CD8-positive, alpha-beta memory T cell (primary cell): ENCODE measurements at places on chromosomes 3 and 15. TPM values are rescaled to one million over a fixed set of nuclear protein-coding genes. Genes with fewer than 3 reads are reported as not detected.

- no peaks in the 10 kb centered on the region for H3K27me3 ChIP-seq
- no peaks in the 10 kb centered on the region for H3K36me3 ChIP-seq
- DNase-seq, result no peak
- H3K27ac ChIP-seq, result no peak overlapping the region
- H3K4me3 ChIP-seq, result no peak overlapping the region
Measured at GRCh38 chr15:99109555-99110021, 4.7 kb downstream of the SYNM start.

- H3K27me3 ChIP-seq, result no peaks in the 10 kb centered on the region
- no peak overlapping the region for H3K4me3 ChIP-seq
- no peak overlapping the region for H3K27ac ChIP-seq
- no peak for DNase-seq
- H3K36me3 ChIP-seq, result no peaks in the 10 kb centered on the region
Measured at GRCh38 chr3:114841515-114841914, 305.6 kb downstream of the ZBTB20 start.

GRCh38 chr3:184077881-184078280 lies 19.0 kb upstream of the HTR3E start:
- DNase-seq, result no peak
- H3K4me3 ChIP-seq, result no peak overlapping the region
- no peaks in the 10 kb centered on the region for H3K27me3 ChIP-seq
- no peaks in the 10 kb centered on the region for H3K4me1 ChIP-seq
- H3K36me3 ChIP-seq, result no peaks in the 10 kb centered on the region
- no peak overlapping the region for H3K27ac ChIP-seq

DNA sequence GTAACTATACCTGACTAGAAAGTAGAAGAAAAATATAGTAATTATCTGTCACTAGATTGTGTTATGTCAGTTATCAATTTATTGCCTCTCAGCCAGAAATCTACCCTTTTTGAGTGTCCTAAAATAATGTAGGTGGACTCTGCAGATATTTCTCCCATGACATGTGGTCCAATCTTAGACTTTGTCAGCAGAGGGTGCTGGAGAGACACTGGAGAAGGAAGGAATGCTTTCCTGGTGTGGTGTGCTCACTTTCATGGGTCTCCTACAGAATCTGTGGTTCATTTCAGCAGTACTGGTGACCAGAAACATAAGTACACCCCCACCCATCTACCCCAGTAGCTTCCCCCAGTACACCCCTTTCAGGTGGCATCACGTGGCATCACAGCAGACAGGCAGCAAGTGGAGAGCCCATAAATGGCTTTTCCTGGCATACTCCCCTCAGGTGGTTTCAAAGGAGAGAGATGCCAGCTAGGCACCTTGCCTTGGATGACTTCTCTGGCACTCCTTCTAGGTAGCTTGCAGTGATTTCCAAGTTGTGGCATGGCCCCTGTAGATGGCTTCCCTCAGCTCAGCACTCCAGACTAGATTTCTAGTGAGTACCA lies 114.7 kb downstream of the GADL1 start:
- DNase-seq, result no peak
- H3K36me3 ChIP-seq, result no peaks in the 10 kb centered on the region
- no peak overlapping the region for H3K4me3 ChIP-seq
- no peaks in the 10 kb centered on the region for H3K4me1 ChIP-seq

- no peak overlapping the region for H3K4me3 ChIP-seq
- H3K36me3 ChIP-seq, result no peaks in the 10 kb centered on the region
- H3K27me3 ChIP-seq, result no peaks in the 10 kb centered on the region
- H3K4me1 ChIP-seq, result peaks cover 54% of the 10 kb centered on the region
- no peak overlapping the region for H3K27ac ChIP-seq
- no peak for DNase-seq
Measured at GRCh38 chr15:81281766-81282605, 42.0 kb downstream of the STARD5 start.

GRCh38 chr3:58482917-58483636 lies 8.8 kb upstream of the KCTD6 start:
- H3K36me3 ChIP-seq, result no peaks in the 10 kb centered on the region
- H3K4me3 ChIP-seq, result no peak overlapping the region
- H3K27me3 ChIP-seq, result no peaks in the 10 kb centered on the region
- DNase-seq, result no peak
- H3K4me1 ChIP-seq, result no peaks in the 10 kb centered on the region

DNA sequence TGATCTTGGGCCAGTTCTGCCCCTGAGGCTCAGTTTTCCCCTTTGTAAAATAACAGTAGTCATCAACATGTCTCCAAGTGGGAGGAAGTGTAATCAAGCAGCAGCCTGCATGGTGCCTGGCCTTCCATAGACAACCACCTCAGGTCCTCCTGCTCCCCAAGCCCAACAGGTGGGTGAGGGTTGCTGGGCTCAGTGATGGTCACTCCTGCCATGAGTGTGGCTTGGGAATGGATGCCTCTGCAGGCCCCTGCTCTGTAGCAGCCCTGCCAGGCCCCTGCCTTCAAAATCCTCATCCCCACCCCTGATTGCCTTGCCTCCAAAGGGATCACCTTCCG lies 59.1 kb upstream of the SLC6A1 start:
- H3K4me3 ChIP-seq, result no peak overlapping the region
- no peak overlapping the region for H3K27ac ChIP-seq
- H3K36me3 ChIP-seq, result no peaks in the 10 kb centered on the region
- H3K27me3 ChIP-seq, result no peaks in the 10 kb centered on the region

GRCh38 chr3:124299831-124300230 lies 307.9 kb upstream of the ROPN1 start:
- no peaks in the 10 kb centered on the region for H3K36me3 ChIP-seq
- no peak for DNase-seq
- H3K27me3 ChIP-seq, result no peaks in the 10 kb centered on the region
- no peak overlapping the region for H3K27ac ChIP-seq
- no peak overlapping the region for H3K4me3 ChIP-seq
- H3K4me1 ChIP-seq, result no peaks in the 10 kb centered on the region

GRCh38 chr3:195544230-195544536 lies 1.1 kb upstream of the PPP1R2 start:
- no peak overlapping the region for H3K27ac ChIP-seq
- no peaks in the 10 kb centered on the region for H3K27me3 ChIP-seq
- no peak for DNase-seq
- peak overlapping the region; percentile 85 for H3K4me3 ChIP-seq
- H3K4me1 ChIP-seq, result peaks cover 71% of the 10 kb centered on the region
- H3K36me3 ChIP-seq, result no peaks in the 10 kb centered on the region

DNA sequence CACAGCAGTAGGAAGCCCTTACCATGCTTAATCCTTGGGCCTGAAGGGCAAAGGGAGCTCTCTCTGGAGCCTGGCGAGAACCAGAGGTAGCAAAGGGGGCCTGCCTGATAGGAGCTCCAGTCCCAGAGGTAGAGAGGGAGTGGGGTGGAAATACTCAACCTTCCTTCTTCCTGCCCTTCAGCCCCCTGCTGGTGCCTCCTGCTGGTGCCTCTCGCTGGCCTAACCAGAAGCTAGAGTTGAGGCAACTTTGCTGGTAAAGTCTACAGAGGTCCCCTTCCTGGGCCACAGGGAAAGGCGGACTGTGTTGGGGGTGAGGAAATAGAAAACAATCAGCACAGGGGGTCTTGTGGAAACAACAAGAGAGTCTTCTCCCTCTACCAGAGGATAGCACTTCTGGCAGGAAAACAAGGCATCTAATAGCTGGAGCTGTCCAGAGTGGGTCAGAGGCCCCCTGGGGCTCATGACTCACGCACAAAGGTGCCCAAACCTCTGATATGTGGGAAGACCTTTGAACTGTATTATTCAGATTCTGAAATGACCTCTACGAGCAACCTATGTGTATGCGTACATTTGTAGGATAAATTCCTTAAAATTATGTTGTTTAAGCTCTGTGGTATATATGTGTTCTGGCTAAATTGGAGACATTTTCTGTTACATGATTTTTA lies 133.9 kb downstream of the LRRC28 start:
- no peaks in the 10 kb centered on the region for H3K36me3 ChIP-seq
- H3K27me3 ChIP-seq, result no peaks in the 10 kb centered on the region
- DNase-seq, result no peak
- H3K27ac ChIP-seq, result no peak overlapping the region
- H3K4me1 ChIP-seq, result peaks cover 18% of the 10 kb centered on the region
- no peak overlapping the region for H3K4me3 ChIP-seq

- no peaks in the 10 kb centered on the region for H3K27me3 ChIP-seq
- no peak for DNase-seq
- no peak overlapping the region for H3K27ac ChIP-seq
- H3K4me1 ChIP-seq, result peaks cover 39% of the 10 kb centered on the region
Measured at GRCh38 chr3:106172780-106173179, 304.0 kb upstream of the CBLB start.

- no peak overlapping the region for H3K4me3 ChIP-seq
- no peaks in the 10 kb centered on the region for H3K4me1 ChIP-seq
- H3K27me3 ChIP-seq, result no peaks in the 10 kb centered on the region
Measured at GRCh38 chr15:48440084-48440483, 108.9 kb downstream of the DUT start.

GRCh38 chr3:115217678-115218451 lies 70.8 kb upstream of the ZBTB20 start:
- no peak overlapping the region for H3K4me3 ChIP-seq
- H3K27ac ChIP-seq, result no peak overlapping the region
- H3K36me3 ChIP-seq, result no peaks in the 10 kb centered on the region
- peak; percentile 19 for DNase-seq
- no peaks in the 10 kb centered on the region for H3K27me3 ChIP-seq

DNA sequence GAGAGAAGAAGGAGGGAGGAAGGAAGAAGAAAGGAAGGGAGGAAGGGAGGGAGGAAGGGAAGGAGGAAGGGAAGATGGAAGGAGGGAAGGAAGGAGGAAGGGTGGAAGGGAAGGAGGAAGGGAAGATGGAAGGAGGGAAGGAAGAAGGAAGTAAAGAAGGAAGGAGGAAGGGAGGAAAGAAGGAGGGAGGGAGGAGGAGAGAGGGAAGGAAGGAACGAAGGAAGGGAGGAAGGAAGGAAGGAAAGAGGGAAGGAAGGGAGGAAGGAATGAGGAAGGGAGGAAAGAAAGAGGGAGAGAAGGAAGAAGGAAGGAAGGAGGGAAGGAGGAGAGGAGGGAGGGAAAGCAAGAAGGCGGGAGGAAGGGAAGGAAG lies 31.8 kb upstream of the ALDH1L1 start:
- no peak overlapping the region for H3K4me3 ChIP-seq
- H3K36me3 ChIP-seq, result no peaks in the 10 kb centered on the region
- peaks cover 14% of the 10 kb centered on the region for H3K27me3 ChIP-seq
- no peak for DNase-seq
- no peak overlapping the region for H3K27ac ChIP-seq

DNA sequence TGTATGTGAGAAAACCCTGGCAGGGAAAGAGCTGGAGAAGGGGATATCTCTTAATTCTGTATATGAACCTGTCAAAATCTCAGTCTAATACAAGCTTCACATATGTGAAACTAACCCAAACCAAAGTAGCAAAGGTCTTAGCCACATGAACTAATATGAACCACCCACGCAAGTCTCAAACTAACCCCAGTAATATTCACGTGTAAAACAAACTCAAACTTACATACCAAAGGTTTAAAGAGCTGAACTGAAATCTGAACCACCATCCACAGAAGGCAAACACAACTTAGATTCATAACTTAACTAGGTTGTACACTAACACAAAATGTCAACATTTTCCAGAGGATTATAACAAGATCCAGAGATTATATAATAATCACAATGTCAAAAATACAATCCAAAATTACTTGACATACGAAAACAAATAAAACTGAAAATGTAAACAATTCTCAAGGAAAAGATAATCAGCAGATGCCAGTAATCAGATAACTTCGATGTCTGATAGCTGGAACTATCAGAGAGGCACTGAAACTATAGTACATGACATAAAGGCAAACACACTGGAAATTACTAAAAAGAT lies 64.1 kb downstream of the VPS13C start:
- DNase-seq, result no peak
- H3K36me3 ChIP-seq, result no peaks in the 10 kb centered on the region
- H3K4me3 ChIP-seq, result no peak overlapping the region
- H3K27me3 ChIP-seq, result no peaks in the 10 kb centered on the region

- no peaks in the 10 kb centered on the region for H3K4me1 ChIP-seq
- no peak for DNase-seq
- no peak overlapping the region for H3K27ac ChIP-seq
- no peaks in the 10 kb centered on the region for H3K27me3 ChIP-seq
- H3K36me3 ChIP-seq, result no peaks in the 10 kb centered on the region
Measured at GRCh38 chr3:106577241-106577640, 708.4 kb upstream of the CBLB start.

GRCh38 chr3:129432036-129432435 lies 3.6 kb upstream of the EFCAB12 start:
- peaks cover 31% of the 10 kb centered on the region for H3K36me3 ChIP-seq
- H3K4me3 ChIP-seq, result no peak overlapping the region
- H3K27me3 ChIP-seq, result no peaks in the 10 kb centered on the region

DNA sequence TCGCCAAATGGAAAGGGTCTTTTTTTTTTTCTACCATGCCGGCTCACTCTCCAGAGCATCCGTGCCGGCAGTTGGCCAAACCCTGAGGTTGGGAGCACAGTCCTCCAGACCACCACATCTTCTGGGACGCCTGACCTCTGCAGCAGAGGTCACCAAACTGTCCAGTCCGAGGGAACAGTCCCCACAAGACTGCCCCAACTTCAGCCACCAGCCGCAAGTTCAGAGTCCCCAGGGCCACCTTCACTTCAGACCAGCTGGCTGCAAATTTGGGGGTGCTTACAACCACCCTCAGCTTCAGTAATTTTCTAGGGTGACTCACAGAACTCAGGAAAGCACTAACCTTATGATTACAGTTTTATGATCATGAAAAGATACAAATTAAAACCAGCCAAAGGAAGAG lies 28.9 kb downstream of the PLA2G4D start:
- no peaks in the 10 kb centered on the region for H3K4me1 ChIP-seq
- DNase-seq, result no peak
- H3K27me3 ChIP-seq, result no peaks in the 10 kb centered on the region
- no peak overlapping the region for H3K4me3 ChIP-seq
- H3K27ac ChIP-seq, result no peak overlapping the region
- no peaks in the 10 kb centered on the region for H3K36me3 ChIP-seq

DNA sequence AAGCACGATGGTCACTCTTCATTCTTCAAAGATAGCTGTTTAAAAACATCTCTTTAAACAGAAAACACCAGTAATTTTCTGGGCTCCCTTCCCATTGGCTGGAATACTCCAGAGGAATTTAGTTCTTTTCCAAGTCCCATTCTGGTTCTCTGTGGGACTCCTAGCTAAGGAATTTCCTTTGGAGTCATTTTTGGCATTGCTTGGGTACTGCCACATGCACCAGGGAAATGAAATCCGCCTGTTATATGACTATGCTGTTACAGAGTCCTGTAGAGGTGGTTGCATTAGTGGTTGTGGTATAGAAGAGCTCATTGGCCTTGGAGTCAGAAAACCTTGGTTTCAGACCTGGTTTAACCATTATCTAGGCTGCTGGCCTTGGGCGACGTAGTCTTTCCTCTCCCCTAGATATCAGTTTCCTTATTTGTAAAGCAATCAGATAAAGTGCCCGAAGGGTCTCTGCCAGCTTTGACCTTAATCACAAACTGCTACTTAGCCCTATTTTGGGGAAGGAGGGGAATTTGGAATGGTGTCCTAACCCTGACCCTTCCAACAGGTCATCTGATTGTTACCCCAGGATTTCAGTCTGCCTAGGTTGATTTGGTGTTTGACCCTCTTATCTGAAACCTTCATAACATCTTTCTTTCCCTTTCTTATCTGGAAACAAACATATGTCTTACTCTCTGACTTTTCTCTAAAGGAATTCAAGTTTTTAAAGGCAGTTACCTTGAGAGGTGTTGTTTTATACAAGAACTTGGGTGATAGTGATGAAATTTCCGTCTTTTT lies 13.4 kb downstream of the RTP1 start:
- H3K27me3 ChIP-seq, result no peaks in the 10 kb centered on the region
- no peak overlapping the region for H3K4me3 ChIP-seq
- H3K4me1 ChIP-seq, result no peaks in the 10 kb centered on the region
- no peak for DNase-seq
- no peaks in the 10 kb centered on the region for H3K36me3 ChIP-seq

The GLCE gene
- total RNA-seq, result 5.7 TPM

The TICRR gene
- total RNA-seq, result 14.0 TPM

The CHST2 gene
- 3.0 TPM for total RNA-seq

The PTX3 gene
- not detected for total RNA-seq

The TRAIP gene
- total RNA-seq, result 21.9 TPM

The DNAH12 gene
- total RNA-seq, result 0.09 TPM

The DISP2 gene
- 0.18 TPM for total RNA-seq

The SAMMSON gene
- total RNA-seq, result not detected
